D341Med (cell line): ENCODE measurements at places on chromosomes 1 and 21.
A peak's percentile ranks its signal among the peaks of the same experiment; 100 is the strongest.

DNA sequence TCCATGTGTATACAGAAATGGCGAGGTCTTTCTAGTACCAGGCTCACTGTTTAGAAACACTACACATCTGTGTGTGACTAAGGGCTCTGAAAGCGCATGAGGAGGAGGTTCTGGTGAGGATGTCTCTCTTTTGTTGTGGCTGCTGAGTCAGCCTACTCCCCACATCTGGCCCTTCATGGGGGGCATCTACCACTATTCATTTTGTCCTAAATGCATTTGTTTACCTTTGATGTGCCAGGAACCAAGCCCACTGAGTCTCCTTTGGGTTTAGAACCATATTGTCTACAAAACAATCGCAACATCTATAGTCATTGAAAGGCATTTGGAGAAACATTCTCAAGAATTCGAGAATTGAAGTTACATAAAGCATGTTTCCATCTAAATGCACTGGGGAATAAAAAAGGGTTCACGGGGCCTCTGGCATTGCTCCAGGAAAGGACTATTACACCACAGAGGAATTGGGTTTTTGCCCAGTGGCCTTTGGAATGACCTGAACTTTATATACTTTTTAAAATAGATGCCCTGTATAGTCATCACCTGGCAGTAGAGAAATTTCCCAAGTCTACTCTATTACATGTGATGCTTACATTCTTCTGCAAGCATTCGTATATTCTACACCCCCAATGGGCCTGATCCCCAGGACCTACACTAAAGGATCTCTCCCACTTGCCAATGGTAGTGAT is 35.1 kb upstream of the ADORA3 start:
- DNase-seq: no peak

DNA sequence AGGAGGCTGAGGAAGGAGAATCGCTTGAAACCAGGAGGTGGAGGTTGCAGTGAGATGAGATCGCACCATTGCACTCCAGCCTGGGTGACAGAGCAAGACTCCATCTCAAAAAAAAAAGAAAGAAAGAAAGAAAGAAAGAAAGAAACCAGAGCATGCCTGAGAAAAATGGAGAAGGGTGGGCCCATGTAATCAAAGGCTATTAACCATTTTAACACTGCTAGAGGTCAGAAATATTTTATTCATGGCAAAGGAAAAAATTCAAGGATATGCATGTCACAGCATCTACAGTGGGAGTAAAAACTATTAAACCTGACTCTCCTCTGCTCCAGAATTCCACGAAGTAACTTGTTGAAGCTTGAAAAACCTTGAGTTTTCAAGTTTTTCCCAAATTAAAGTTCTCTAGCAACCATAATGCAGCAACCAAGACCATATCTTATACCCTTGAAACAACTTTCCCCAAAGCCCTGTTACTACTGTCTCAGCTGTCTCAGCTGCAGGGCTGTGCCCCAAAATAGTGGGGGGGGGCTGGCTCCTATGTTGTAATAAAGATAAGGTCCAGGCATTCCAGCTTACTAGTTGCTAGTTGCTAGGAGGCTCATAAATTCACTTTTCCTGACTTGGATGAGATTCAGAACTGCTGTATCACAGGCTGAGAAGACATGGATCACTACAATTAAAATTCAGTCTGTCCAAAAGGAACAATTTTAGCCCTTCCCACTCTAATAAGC is 112.9 kb upstream of the SOD1 start:
- no peak for DNase-seq

GRCh38 chr1:202274611-202275010 is 67.1 kb downstream of the UBE2T start:
- DNase-seq: no peak

- no peak for DNase-seq
These were observed 52.8 kb upstream of the TMPRSS2 start for GRCh38 chr21:41560661-41561158.

DNA sequence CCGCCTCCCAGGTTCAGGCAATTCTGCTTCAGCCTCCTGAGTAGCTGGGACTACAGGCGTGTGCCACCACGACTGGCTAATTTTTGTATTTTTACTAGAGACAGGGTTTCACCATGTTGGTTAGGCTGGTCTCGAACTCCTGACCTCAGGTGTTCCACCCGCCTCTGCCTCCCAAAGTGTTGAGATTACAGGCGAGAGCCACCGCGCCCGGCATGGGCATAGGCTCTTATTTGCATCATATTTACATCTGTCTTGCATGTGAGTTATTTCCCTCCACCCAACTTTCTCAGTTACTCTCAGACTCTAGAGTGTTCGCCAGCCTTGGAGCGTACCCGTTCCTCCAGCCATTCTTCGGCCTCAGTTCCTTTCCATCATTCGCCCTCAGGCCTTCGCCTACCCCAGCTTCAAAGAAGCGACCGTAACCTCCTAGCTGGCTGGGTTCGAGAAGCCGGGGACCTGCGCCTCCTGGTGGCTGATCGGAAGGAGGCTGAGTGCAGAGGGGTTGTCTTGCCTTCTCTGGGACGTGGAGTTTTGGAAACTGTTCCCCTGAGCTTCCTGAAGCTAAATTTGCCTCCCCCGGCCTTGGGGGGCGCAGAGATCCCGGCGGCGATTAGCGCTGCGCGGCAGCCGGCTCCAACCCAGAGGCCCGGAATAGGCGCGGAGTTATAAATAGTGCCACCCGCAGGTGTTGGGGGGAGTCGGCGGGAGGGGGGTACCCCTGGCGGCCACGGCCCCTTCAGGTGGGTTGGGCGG is 3.6 kb upstream of the ZBTB7B start:
- peak; percentile 85 for DNase-seq
